Stimulated activated CD8-positive, alpha-beta memory T cell treated with anti-CD3 and anti-CD28 coated beads, Interleukin-15, amount 100 ng/mL, for 24 hours (primary cell): ENCODE measurements at places on chromosomes 1 and 21.

GRCh38 chr1:54374766-54375165 is 31.4 kb downstream of the SSBP3 start:
- DNase-seq: no peak

GRCh38 chr1:200625381-200625824 is 4.9 kb upstream of the KIF14 start:
- no peak for DNase-seq

- no peak for DNase-seq
These were observed 2.3 kb downstream of the EGLN1 start for GRCh38 chr1:231419738-231420298.

- no peak for DNase-seq
These were observed 271.7 kb downstream of the DUSP10 start for GRCh38 chr1:221470000-221470698.

DNA sequence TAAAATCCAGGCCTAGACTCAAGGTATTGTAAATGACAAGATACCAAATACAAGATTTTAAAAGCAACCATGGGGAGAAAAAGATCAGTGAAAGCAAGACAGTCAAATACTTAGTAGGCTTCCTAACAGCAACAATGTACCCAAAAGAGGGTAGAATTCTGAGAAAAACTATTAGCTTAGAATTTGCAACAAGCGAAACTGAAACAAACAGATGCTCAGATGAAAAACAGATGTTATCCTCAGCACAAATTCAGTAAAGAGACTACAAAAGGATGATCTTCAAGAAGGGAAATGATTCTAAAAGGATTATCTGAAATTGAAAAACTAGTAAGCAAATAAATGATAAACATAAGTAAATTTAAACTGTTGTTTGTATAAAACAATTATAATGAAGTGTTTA is 40.0 kb downstream of the PDC start:
- no peak for DNase-seq

DNA sequence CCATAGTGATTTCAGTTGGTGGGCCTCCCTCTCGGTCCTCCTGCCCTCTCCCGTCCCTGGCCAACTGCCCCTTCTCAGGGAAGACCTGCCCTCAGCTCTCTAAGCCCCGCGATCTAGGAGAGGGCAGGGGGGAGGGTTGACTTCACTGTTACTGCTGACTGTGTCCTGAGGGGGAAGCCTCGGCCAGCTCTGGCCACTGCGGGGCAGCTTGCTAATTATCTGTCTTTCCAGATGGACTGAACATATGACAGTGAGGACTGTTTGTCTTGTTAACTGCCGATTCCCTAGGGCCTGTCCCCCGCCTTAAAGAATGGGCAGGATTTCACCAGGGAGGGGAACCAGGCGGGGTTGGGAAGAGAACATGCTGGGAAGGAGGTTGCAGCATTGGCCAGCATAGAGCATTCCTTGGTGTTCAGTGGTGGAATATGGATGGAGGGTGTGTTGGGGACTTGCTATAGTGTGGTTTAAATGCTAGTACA is 22.9 kb downstream of the NIPAL3 start:
- DNase-seq: no peak

- DNase-seq: no peak
These were observed 3.0 kb upstream of the RIT1 start for GRCh38 chr1:155913969-155914757.

DNA sequence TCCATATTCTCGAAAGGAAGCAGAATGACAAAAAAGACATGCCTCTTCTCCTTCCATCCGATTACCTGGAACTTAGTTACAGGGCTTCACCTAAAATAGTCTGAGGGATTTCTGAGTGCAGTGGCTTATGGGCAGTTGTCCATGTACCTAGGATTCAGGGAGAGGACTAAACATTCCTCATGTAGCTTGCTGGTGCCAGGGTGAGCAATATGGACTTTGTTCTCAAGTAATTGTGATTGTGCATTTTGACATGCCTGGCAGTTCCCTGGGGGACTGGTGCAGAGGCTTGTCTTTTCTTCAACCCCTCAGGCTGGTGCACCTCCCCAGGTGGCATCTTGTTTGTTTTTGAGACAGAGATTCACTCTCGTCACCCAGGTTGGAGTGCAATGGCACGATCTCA is 6.1 kb upstream of the PSEN2 start:
- no peak for DNase-seq

- no peak for DNase-seq
These were observed 7.7 kb downstream of the TLR5 start for GRCh38 chr1:223135176-223135942.
